Bronchial epithelial cell (primary cell): ENCODE measurements at places on chromosomes 11 and 22. TPM values are rescaled to one million over a fixed set of nuclear protein-coding genes. Genes with fewer than 3 reads are reported as not detected.

DNA sequence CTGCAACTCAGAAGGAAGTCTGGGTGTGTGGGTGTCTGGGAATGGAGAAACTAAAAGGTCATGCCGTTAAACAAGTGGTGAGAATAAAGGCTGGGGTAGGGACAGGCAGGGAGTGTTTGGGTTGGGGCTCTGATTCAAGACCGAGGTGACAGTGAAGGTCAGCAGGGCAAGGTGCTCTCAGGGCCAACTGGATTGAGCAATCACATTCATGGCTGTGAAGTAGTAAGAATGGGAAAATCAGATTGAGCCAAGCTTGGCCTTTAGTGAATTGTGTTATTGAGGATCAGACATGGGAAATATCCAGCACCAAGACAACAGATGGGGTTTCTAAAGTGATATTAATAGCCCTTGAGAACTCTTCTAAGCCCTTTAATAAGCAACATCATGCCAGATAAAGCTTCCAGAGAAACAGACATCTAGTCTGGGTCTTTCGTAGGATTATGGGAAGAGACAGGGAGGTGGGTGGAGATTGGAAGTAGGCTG is 24.3 kb downstream of the SCN3B start:
- DNase-seq: no peak

- no peak for DNase-seq
Observed at GRCh38 chr11:27416568-27417176, 53.7 kb upstream of the CCDC34 start.

DNA sequence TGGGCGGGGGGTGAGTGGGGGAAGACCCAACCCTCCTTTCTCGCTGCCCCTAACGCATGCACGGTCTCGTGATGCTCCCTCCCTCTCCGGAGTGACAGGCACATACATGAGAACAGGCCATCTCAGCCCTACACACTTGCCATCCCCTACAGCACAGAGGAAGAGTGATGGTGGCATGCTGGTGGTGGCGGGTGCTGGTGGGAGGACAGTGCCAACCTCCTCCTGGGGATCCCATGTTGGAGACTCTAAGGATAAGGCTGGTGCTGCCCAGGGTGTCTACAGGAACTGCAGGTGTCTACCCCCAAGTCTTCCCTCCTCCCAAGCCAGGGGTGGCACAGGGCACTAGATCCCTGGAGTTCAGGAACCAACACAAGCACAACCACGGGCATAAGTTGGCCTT is 6.7 kb upstream of the NLRX1 start:
- DNase-seq: no peak

GALNT18 gene
- 21.4 and 26.1 TPM in 2 replicates for total RNA-seq

PARVG gene
- not detected in 2 replicates for total RNA-seq

DNA sequence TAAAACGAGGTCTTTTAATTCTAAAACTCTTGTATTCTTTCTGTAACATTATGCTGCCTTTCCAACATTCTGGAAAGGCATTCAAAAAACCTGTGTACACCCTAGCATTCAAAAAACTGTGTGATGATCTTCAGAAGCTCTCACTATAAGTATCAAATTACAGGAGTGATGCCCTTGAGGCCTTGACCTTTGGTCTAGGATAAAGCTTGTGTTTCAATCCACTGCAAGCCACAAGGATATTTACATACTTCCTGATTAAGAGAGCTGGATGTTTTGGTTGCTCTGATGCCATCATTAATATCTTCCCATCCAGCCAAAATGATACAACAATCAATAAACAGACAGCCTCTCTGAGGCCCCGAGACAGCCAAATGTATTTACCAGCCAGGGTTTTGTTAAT is 11.9 kb downstream of the CLPB start:
- no peak for DNase-seq

DNA sequence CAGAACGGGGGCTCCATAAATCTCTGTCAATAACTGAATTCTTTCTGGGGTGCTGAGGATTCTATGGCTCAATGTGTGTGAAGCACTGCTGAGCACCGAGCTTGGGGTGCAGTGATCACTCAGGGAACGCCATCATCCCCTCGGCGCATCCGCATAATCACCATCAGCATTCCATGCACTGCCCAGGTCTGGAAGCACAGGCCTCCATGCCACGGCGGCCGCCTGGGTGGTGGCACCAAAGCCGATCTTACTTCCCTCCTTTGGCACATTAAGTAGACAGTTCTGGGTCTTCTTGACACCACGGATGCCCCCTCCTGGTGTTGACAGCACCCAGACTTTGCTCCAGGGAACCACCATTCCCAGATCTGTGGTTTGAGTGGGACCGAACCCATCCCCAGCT is 15.6 kb downstream of the LTO1 start:
- DNase-seq: no peak

ANKK1 gene
- total RNA-seq: 0.26 and 1.8 TPM in 2 replicates

DNA sequence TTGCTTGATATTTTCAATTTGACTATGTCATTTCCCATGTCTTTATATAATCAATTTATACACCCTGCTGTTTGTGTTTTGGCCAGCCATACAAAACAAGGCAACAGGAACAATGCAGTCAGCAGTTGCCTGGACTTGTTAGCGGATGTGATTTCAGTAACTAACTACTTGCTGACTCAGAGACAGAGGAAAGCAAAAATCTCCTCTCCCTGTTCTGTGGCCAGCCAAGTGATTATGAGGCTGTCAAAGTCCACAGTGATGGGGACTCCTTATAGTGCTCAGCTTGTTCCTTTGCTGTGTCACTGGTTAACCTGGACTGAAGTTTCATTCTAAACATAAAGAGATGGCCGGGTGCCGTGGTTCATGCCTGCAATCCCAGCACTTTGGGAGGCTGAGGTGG is 32.6 kb upstream of the APLP2 start:
- DNase-seq: peak; percentile 98

PDE2A gene
- 1.2 and 1.6 TPM in 2 replicates for total RNA-seq

DNA sequence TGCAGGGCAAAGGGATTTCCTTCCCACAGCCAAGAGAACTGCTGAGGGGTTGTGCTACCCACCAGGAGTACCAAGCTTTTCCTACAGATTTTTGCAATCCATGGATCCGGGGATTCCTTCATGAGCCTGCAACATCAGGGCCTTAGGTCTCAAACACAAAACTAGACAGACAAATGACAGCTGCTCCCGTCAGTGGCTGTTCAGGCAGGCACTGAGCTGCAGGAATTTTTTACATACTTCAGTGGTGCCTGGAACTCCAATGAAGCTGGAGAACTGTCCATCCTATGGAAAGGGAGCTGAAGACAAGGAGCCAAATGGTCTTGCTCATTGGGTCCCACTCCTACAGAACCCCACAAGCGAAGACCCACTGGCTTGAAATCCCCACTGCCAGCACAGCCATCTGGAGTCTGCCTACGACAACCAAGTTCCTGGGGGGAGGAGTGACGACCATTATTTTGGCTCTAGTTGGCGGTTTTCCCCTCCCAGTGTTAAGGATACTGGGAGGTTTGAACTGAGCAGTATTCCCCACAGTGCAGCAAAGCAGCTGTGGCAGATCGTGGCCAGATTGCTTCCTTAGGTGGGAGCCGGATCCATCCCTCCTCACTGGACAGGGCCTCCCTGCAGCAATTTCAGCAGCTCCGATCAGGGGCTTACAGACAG is 157.7 kb upstream of the TMEM45B start:
- DNase-seq: no peak

WT1 gene
- total RNA-seq: not detected in 2 replicates

TBX10 gene
- total RNA-seq: not detected in 2 replicates

GRCh38 chr22:45572444-45572843 is 69.8 kb downstream of the FBLN1 start:
- DNase-seq: peak; percentile 92

DNA sequence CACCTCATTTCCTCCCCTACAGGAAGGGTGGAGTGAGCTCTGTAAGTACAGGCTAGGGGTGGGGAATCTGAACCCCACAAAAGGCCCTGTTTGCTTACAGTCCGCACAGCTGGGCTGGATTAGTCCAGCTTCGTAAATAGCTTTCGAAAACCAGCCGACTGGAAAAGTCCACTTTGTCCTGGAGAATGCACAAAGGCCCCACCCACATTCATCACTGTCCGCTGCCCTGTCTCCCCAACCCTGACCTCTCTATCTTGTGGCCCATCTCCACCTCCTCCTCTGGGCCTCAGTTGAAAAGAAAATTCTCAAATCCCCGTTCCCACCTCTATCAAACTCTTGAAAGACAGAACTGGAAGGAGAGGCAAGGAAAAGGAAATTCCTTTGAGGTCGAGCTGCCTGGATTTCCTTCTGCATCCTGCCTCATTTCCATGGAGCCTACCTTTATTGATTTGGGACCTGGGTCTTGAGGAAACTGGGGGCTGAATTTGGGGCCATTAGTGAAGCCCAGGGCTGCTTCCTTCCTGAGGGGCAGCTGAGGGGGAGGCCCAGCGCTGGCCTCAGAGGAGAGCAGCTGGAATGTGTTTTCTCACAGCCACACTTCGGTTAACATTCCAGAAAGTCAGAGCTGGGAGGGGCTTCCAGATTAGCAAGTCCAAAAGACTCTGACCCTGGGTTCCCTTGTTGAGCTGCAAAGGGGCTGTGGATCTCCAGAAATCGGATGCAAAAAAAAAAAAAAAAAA is 147.6 kb downstream of the FBXO7 start:
- no peak for DNase-seq

DNA sequence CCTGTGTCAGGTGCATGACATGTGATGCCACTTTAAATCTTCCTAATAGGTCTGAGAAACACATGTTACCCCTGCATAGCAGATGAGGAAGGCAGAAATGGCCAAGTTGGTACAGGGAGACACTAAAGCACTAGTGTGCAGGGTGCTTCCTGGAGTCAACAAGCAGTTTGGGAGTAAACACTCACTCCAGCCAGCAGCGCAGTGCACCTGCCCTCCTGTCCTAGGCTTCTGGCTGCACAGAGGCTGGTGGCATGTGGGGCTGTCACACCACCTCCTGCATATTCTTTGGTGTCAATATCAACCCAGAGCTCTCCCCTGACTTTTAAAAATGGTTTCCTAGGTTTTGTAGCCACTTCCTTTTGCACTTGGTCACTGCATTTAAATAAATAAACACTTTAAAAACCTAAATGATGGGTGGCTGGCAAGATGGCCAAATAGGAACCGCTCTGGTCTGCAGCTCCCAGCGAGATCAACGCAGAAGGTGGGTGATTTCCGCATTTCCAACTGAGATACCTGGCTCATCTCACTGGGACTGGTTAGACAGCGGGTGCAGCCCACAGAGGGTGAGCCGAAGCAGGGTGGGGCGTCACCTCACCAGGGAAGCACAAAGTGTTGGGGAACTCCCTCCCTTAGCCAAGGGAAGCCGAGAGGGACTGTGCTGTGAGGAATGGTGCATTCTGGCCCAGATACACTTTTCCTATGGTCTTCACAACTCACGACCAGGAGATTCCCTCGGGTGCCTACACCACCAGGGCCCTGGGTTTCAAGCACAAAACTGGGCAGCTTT is 33.5 kb downstream of the GAB4 start:
- DNase-seq: no peak

- DNase-seq: no peak
Observed at GRCh38 chr11:117511483-117511930, 183.9 kb downstream of the CEP164 start.

AQP11 gene
- 0.26 and 0.53 TPM in 2 replicates for total RNA-seq

CATSPERZ gene
- total RNA-seq: 0.26 TPM in 1 of 2 replicates, not detected in the other

ARL2 gene
- 71.0 and 76.1 TPM in 2 replicates for total RNA-seq

GRCh38 chr11:95293116-95293515 is 62.1 kb upstream of the SESN3 start:
- DNase-seq: no peak

GRCh38 chr22:35376728-35377472 is 4.0 kb upstream of the HMOX1 start:
- peak; percentile 93 for DNase-seq

- no peak for DNase-seq
Observed at GRCh38 chr11:47186076-47186699, at the start of gene PACSIN3. PACSIN3 (minus strand) TSS chr11:47186434; CDS start chr11:47182727, 3,707 bp downstream.

RAG1 gene
- total RNA-seq: 1.3 and 1.7 TPM in 2 replicates

NXPE4 gene
- total RNA-seq: not detected in 2 replicates

- DNase-seq: peak; percentile 5
Observed at GRCh38 chr11:32615422-32615821, 31.8 kb downstream of the EIF3M start.

GRCh38 chr11:73145986-73146575 is 4.0 kb upstream of the FCHSD2 start:
- DNase-seq: no peak

OR51G2 gene
- total RNA-seq: not detected in 2 replicates

- DNase-seq: peak; percentile 49
Observed at GRCh38 chr11:103202048-103202651, 92.9 kb downstream of the DYNC2H1 start.

GRCh38 chr11:70908223-70908622 is 344.2 kb downstream of the SHANK2 start:
- DNase-seq: no peak

DNA sequence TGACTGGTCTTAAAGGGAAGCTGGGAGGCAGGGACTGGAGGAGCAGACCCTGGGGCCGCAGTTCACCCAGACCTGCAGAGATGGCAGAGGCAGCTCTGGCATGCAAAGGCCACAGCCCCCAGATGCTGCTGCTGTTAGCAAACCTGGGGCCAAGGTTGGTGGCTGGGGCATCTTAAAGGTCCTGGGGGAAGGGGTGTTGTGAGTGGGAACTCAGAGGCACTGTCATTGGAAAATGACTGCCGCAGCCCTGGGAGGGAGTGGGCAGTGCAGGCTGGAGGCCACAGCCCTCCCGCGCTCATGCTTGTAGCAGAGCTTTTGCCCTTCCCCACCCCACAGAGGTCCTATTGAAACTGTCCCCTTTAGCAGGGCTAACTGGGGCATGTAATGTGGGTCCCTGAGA is 111.8 kb downstream of the CTTN start:
- no peak for DNase-seq

- no peak for DNase-seq
Observed at GRCh38 chr11:70331901-70332300, 61.4 kb downstream of the PPFIA1 start.

DNA sequence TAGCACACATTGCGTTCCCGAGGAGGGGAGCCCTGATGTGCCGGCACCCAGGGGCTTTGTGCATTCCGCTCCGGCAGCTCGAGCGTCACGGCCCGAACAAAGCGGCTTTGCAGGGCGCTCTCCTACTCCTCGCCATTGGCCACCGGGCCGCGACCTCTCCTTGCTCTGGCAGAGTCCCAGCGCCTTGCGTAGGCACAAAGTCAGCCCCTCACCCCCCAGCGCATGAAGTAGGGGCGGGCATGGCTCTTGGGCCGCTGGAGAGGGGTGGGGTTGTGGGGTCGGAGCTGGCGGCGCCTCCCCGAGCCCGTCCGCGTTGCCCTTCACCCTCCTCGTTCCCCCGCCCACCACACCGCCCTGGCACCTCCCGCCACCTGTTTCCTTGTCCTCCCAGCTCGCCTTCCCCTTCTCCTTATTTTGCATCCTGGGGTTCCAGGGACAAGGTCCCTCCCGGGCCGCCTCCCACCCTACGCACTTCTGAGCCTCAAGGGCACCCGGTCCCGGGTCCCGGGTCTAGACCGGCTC is 753 bp upstream of the PPARA start:
- DNase-seq: no peak

MPEG1 gene
- not detected in 2 replicates for total RNA-seq

MRE11 gene
- total RNA-seq: 4.9 and 9.7 TPM in 2 replicates
